ENCODE measurements at places on chromosomes 6 and 20. TPM values are rescaled to one million over a fixed set of nuclear protein-coding genes. Genes with fewer than 3 reads are reported as not detected.
A peak's percentile ranks its signal among the peaks of the same experiment; 100 is the strongest.

The WRNIP1 gene
- total RNA-seq = 40.8 TPM

- H3K4me1 ChIP-seq = peaks cover 2% of the 10 kb centered on the region
- peaks cover 3% of the 10 kb centered on the region for H3K36me3 ChIP-seq
- H3K27ac ChIP-seq = no peak overlapping the region
- DNase-seq = no peak
- no peaks in the 10 kb centered on the region for H3K27me3 ChIP-seq
- no peak overlapping the region for H3K4me3 ChIP-seq
Observed at GRCh38 chr6:130377915-130378314, 12.1 kb downstream of the TMEM200A start.

The OR14J1 gene
- total RNA-seq = not detected

The CCM2L gene
- total RNA-seq = not detected

The TNF gene
- total RNA-seq = not detected

- H3K4me3 ChIP-seq = no peak overlapping the region
- DNase-seq = peak; percentile 66
- peaks cover 16% of the 10 kb centered on the region for H3K4me1 ChIP-seq
- H3K36me3 ChIP-seq = peaks cover 1% of the 10 kb centered on the region
- H3K27me3 ChIP-seq = no peaks in the 10 kb centered on the region
- H3K27ac ChIP-seq = peak overlapping the region; percentile 2
Observed at GRCh38 chr20:43925801-43926200, 11.1 kb downstream of the TOX2 start.

Measured in fibroblast of lung (primary cell).